Hematopoietic multipotent progenitor cell (in vitro differentiated cells): ENCODE measurements at places on chromosomes 6 and 20. TPM values are rescaled to one million over a fixed set of nuclear protein-coding genes. Genes with fewer than 3 reads are reported as not detected.
A peak's percentile ranks its signal among the peaks of the same experiment; 100 is the strongest.

DNA sequence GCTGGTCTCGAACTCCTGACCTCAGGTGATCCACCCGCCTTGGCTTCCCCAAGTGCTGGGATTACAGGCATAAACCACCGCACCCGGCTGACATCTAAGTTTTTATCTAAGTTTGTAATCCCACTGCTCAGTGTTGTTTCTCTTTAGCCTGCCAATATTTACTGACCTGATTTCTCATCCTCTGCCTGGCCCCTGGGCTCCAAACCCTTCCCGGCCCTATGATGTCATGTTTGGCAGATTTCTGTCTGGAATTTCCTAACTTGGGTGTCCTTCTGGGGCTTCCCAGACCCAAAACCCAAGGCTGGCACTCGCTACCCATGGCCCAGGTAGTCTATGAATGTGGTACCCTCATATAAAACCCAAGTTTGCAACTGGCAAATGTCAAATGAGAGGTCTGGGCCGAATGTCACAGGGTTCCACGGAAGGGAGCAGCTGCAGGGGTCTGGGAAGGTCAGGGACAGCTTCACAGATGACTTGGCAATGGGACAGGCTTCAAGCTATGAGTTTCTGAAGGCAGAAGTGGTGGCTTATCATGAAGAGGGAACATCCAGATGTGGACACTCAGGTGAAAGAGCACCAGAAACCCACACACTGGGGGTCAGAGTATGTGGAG, 54.9 kb downstream of the TMEM170B start:
- DNase-seq, result no peak

DNA sequence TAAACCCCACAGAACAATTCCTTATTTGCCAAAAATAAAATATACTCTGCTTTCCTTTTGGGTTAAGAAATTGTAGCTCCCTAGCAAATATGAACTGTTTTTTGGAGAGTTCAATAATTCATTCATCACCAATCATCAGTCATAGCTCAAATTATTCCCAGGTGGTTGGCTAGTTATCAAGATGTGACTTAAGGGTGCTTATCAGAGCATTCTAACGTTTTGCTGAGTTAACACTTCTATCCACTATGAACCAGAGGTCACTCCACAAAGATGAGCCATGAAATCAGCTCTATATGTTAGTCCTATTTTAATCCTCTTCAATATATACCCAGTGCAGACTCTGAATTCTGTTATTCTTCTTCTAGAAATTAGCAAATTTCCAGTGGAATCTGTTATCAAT, 379.1 kb downstream of the TENT5A start:
- DNase-seq, result no peak

- peak; percentile 61 for DNase-seq
These were observed 21.5 kb upstream of the AAR2 start for GRCh38 chr20:36214684-36215256.

- DNase-seq, result no peak
These were observed 44.9 kb downstream of the SNAI1 start for GRCh38 chr20:50027611-50028105.

DNA sequence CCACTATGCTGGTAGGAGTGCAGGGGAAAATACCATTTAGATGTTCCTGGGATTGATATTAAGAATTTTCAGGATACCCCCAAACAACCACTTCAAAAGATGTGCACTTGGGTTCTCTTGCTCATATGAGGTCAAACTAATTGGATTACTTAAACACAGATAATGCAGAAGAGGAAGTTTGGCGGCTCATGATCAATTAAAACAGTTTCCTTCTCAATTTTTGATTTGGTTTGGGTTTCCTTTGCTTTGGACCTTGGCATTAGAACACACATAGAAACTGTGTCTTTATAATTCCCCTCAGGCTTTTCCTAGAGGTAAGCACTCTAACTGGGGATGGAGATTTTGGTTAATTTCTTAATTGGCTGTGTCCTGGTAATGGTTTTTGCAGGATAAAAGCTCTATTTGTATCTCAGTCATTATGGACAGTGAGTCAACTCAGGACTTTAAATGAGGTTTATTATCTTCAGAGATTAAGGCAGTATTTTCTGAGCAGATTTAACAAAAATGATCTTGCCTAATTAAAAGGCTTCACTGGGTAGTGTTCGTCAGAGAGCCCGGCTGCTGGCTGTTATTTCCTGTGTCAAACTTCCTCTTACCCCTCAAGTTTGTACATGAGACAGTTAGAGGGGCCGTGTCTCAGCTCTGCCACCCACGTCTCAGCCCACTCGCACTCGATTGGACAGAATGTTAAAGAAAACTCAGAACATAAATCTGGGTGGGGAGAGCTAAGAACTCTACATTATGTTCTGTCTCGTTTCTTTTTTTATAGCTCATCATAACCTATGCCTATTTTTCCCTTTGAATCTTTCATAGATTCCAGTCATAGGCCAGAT, 50.3 kb upstream of the PREP start:
- peak; percentile 63 for DNase-seq

DNA sequence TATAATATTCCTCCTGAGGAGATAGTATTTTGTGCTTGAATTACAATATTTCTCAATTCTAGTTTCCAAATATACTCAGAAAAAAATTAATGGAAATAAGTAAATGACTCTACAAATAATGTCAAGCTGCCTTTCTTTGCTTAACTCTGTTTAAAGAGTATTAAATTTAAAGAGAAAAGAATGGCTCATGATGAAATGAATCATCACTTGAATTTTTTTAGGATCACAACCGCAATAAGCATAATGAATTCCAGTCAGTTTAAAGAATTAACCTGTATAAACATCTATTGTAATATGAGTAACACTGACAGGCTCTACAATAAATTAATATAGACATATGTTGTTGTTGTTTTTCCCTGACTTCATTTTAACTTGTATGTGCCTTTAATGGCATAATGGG, 266.2 kb upstream of the ADGRB3 start:
- DNase-seq, result no peak

DNA sequence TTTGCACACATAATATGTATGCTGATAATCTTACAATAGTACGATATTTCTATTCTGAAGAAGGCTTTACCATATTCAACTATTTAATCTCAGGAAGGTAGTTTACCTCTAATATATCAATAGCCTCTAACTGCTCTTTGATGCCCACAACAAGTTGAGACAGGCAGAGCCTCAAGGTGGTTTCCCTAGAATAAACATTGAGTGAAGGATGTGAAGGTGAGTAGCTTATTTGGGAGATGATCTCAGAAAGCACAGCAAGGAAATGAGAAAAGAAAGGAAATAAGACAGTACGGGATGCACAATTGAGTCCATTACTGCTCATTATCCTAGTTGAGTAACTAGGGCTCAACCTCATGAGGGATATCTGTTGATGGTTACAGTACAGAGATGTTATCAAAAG, 638.4 kb downstream of the MAFB start:
- DNase-seq, result no peak

GRCh38 chr6:50249493-50249892, 199.8 kb upstream of the DEFB112 start:
- DNase-seq, result no peak

DNA sequence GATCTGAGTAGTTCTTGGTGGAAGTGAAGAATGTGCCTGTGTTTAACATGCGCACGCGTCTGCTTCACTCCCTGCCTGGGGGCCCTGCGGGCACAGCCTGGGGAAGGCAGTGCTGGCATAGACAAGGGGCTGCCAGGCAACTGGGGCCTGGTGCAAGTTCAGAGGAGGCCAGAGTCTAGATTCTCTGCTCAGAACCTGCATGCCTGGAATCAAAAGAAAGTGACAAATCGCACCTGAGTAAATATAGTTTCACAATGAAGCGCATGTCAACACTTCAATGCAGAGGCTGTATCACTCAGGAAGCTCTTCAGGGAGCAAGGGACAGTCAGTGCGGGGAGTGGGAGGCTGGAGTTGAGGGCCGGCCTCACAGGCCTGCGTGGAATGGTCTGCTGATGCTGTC, 24.2 kb upstream of the PPP1R14C start:
- no peak for DNase-seq

DNA sequence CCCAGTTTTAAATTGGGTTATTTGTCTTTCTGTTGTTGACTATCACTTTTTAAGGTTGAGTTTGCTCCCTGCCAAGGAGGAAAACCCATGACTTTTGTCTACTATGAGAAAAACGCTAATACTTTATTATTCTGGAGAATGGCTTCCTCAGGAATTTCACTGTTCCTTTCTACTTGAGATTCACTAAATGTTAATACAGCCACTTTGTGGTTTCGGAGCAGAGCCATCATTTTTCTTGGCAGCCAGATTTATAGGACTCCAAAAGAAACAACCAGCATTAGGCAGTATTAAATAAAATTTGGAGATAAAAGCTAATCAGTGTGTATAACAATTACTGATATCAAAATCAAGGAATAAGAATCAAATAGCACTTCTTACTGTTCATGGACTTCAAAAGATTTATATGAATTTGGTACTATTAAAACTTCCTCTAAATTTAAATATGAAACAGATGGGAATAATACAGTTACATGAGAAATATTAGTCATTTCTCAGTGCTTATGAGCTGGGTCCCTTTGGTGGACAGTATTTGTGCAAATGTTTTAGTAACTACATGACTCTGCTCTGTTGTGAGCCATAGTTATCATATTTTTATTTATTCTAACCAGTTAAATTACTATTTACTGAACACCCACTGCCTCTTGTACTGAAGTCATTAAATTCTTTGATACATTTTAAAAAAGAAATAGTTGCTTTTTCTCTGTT, 64.1 kb upstream of the FBXO30 start:
- no peak for DNase-seq

Gene HLA-DQB2
- total RNA-seq, result 3.2 TPM

Gene OOEP
- 0.27 TPM for total RNA-seq

Gene ZBTB24
- total RNA-seq, result 6.7 TPM

Gene TMEM244
- not detected for total RNA-seq

Gene MTFR2
- 1.9 TPM for total RNA-seq

Gene SLC16A10
- 3.8 TPM for total RNA-seq
